ENCODE measurements at places on chromosomes 1 and 21. TPM values are rescaled to one million over a fixed set of nuclear protein-coding genes. Genes with fewer than 3 reads are reported as not detected.

The ERICH3 gene
- 0.03 TPM for total RNA-seq

- no peak for DNase-seq
- H3K4me3 ChIP-seq: no peak overlapping the region
- H3K4me1 ChIP-seq: no peaks in the 10 kb centered on the region
- H3K36me3 ChIP-seq: no peaks in the 10 kb centered on the region
Observed at GRCh38 chr1:67294836-67295617, 12.6 kb upstream of the IL12RB2 start.

GRCh38 chr1:184399192-184399847 is 12.5 kb downstream of the C1orf21 start:
- no peak overlapping the region for H3K27ac ChIP-seq
- no peaks in the 10 kb centered on the region for H3K27me3 ChIP-seq
- no peaks in the 10 kb centered on the region for H3K36me3 ChIP-seq
- H3K4me1 ChIP-seq: no peaks in the 10 kb centered on the region
- DNase-seq: no peak
- H3K4me3 ChIP-seq: no peak overlapping the region

The LRRC53 gene
- total RNA-seq: 0.06 TPM

The SAMSN1 gene
- 1.4 TPM for total RNA-seq

GRCh38 chr1:6118415-6118814 is 61.7 kb downstream of the CHD5 start:
- no peaks in the 10 kb centered on the region for H3K27me3 ChIP-seq
- no peaks in the 10 kb centered on the region for H3K4me1 ChIP-seq
- H3K36me3 ChIP-seq: no peaks in the 10 kb centered on the region
- H3K4me3 ChIP-seq: no peak overlapping the region

DNA sequence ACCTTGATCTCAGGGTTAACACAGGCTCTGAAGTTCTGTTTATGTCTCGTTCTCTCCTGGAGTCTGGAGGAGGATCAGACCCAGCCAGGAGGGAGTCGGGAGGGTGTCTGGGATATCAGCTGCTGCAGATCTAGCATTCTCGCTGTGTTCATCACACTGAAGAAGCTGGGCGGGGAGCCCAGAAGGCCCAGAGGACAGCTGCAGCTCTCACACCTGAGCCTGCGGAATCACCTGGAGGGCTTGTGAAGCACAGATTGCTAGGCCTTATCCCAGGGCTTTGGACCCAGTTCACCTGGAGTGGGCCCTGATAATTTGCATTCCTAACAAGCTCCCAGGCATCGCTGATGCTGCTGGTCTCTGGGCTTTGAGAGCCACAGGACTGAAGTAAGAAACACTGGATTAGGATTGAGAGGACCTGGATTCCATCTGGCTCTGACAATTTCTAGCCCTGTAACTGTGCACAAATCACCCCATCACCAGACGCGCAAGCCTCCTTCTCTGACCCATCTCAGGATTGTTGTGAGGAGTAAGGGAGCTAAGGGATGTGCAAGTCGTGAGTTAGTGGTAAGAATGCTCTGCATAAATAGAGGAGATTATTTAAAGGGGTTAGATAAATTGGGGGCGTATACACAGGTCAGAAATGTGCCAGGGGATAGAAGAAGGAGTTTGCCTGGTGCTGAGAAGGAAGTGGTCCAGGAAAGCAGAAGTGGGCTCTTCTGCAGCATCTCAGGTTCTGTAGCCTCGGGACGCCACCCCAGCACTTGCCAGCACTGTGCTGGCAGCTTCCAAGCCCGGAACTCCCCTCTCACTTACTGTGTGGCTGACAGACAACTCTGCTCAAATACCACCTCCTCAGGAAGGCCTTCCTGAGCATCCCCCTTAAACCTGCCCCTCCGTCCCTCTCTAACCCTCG is 19.1 kb downstream of the ABCA4 start:
- no peak overlapping the region for H3K4me3 ChIP-seq
- H3K27ac ChIP-seq: no peak overlapping the region
- no peak for DNase-seq

DNA sequence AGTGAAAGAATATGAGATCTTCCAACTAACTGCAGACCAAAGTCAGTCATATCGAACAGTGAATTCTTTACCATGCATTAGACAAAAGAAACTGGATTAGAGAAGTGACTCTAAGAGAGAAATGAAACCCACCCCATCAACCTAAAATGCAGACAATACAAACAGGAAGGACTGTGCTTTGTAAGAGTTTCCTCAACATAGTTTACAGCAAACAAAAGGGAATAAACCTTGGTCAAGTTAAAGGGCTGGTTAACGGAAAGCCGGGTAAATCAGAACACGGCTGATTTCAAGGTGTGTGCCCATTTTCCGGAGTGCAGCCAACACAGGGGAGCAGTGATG is 39.2 kb downstream of the SIPA1L2 start:
- H3K4me1 ChIP-seq: peaks cover 8% of the 10 kb centered on the region
- no peak overlapping the region for H3K4me3 ChIP-seq
- H3K36me3 ChIP-seq: no peaks in the 10 kb centered on the region
- no peak for DNase-seq
- H3K27ac ChIP-seq: no peak overlapping the region

DNA sequence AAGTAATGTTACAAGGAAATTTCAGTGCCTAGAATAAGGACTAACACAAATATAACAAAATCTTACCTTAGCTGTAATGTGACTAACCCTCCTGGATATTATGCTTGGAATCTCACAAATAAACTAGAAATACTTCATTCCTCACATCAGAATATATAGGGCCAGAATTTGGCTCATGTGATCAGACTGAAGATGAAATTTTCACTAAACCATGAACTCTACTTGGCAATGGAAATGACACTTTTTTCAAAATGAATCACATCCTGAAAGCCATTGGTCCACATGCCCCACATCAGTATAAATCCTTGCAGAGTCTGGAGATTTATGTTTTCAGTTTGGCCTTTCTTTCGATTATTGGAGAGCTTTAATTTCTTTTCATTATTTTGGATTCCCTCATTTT is 227.8 kb downstream of the NRIP1 start:
- H3K4me3 ChIP-seq: no peak overlapping the region
- H3K27ac ChIP-seq: no peak overlapping the region
- no peak for DNase-seq

The TTC39A gene
- total RNA-seq: 28.4 TPM

DNA sequence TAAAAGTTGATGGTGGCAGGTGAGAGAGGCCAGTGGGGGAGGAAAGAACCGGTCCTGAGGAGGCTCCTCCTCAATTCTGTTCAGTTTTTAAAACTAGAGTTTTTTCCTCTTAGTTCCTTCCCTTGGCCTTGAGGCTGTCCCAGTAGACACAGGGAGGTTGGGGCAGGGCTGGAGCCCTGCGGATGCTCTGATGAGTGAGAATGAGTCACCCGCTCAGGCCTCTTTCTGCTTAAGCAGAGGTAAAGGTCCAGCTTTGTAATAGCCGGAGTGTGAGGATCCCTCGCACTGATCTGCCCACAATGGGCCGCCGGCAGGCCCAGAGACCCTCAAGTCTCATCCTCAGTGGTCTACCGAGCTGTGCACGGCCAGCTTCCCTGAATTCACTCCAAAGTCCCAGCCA is 49.6 kb upstream of the IRF2BP2 start:
- no peak overlapping the region for H3K27ac ChIP-seq
- peaks cover 15% of the 10 kb centered on the region for H3K4me1 ChIP-seq
- H3K36me3 ChIP-seq: no peaks in the 10 kb centered on the region
- no peak overlapping the region for H3K4me3 ChIP-seq
- H3K27me3 ChIP-seq: no peaks in the 10 kb centered on the region

DNA sequence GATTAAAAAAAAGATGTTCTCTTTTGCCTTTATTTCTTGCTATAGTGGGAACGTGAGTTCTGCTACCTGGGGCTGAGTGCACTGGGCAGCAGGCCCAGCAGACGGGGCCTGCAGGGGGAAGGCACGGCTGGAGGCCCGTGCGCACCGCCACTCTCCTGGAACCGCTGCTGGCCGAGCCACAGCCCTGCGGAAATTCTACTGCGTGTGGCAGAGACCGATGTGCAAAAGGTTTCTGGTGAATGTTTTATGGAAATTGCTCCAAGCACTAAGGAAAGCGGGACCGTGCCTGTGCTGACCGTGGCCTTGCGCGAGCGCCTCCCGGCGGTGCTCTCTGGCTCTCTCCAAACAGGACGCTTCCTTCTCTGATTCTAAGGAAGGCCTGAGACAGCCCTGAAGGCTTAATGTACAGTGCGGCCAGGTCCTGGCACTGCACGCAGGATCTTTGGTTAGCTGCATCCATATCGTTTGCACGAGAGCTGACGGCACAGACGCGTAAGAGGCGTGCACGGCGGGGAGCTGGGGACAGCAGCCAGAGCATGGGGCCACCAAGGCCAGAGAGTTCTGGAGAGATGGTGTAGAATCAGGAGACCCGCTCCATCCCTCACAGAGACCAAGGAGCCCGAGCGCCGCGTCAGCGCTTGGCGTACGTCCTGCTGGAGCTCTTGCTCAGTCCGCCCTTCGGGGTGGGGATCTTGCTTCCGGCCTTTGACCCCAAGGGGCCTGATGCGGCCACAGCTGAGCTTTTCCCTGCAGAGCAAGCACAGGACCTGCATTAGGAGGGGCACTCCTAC is 18.7 kb upstream of the LRRC47 start:
- no peaks in the 10 kb centered on the region for H3K36me3 ChIP-seq
- H3K27ac ChIP-seq: no peak overlapping the region
- no peaks in the 10 kb centered on the region for H3K4me1 ChIP-seq
- no peaks in the 10 kb centered on the region for H3K27me3 ChIP-seq
- H3K4me3 ChIP-seq: no peak overlapping the region

The OPTC gene
- total RNA-seq: not detected

The SERPINC1 gene
- total RNA-seq: 1.2 TPM

The LEMD1 gene
- total RNA-seq: 0.28 TPM

GRCh38 chr1:16257968-16258367 is 21.0 kb upstream of the CPLANE2 start:
- peaks cover 2% of the 10 kb centered on the region for H3K36me3 ChIP-seq
- DNase-seq: no peak
- no peak overlapping the region for H3K4me3 ChIP-seq
- no peaks in the 10 kb centered on the region for H3K27me3 ChIP-seq
- no peaks in the 10 kb centered on the region for H3K4me1 ChIP-seq
- no peak overlapping the region for H3K27ac ChIP-seq

The AP4B1 gene
- total RNA-seq: 12.3 TPM

The BMP8B gene
- total RNA-seq: 4.3 TPM

- no peak overlapping the region for H3K4me3 ChIP-seq
- peaks cover 3% of the 10 kb centered on the region for H3K4me1 ChIP-seq
- no peak for DNase-seq
Observed at GRCh38 chr1:171140401-171140800, 44.7 kb upstream of the FMO2 start.

The NPHS2 gene
- not detected for total RNA-seq

GRCh38 chr1:53942127-53942957 is 3.2 kb downstream of the IFT25 start:
- no peaks in the 10 kb centered on the region for H3K36me3 ChIP-seq
- H3K27me3 ChIP-seq: no peaks in the 10 kb centered on the region
- H3K4me3 ChIP-seq: no peak overlapping the region
- H3K27ac ChIP-seq: no peak overlapping the region
- H3K4me1 ChIP-seq: no peaks in the 10 kb centered on the region
- no peak for DNase-seq

- H3K27ac ChIP-seq: no peak overlapping the region
- H3K36me3 ChIP-seq: no peaks in the 10 kb centered on the region
- H3K4me3 ChIP-seq: no peak overlapping the region
- H3K4me1 ChIP-seq: no peaks in the 10 kb centered on the region
Observed at GRCh38 chr1:246317332-246318035, 189.6 kb downstream of the SMYD3 start.

DNA sequence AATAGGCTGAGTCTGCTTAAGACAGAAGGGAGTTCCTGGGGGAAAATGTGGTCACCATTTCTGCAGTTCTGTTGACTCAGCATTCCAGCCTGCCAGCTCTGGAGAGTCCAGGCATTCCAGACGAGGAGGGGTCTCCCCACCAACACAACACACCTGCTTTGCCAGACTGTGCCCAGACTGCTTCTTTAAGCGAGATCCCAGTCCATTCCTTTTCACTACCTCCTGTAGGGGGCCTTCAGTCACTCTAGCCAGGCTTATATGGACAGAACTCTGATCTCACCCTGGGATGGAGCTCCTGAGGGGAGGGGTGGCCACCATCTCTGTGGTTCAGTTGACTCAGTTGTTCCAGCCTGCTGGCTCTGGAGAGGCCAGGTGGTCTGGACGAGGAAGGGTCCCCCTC is 48.5 kb downstream of the UBE2U start:
- H3K4me3 ChIP-seq: no peak overlapping the region
- H3K27me3 ChIP-seq: no peaks in the 10 kb centered on the region
- no peak for DNase-seq
- H3K36me3 ChIP-seq: no peaks in the 10 kb centered on the region
- no peak overlapping the region for H3K27ac ChIP-seq

DNA sequence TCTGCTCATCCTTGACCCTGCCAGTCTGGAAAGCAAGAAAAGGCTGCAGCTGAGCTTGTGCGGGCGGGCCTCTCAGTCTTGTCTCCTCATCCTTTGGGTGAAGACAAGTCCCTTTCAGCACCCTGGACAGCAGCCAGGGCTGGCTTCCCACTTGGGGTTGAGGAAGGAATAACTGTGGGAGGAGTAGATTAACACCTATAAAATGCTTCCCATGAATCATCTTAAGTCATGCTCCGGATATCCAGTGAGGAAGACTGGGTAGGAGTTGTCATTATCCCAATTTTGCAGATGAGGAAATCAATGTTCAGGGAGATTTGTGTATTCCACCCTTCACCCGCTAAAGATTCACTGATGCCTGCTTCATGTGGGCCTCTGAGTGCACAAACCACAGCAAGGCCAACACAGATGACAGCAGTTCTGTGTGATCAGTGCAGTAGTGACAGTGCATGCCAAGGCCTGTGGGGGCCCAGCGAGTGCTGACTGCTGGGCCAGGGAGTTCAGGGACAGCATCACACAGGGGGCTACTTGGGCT is 20.1 kb upstream of the COL16A1 start:
- no peaks in the 10 kb centered on the region for H3K27me3 ChIP-seq
- no peak overlapping the region for H3K27ac ChIP-seq
- H3K4me1 ChIP-seq: no peaks in the 10 kb centered on the region
- no peaks in the 10 kb centered on the region for H3K36me3 ChIP-seq
- DNase-seq: no peak

Measured in pancreas (tissue), 10 donors.